ENCODE measurements at places on chromosomes 6 and 20.

- DNase-seq = peak; percentile 39
Observed at GRCh38 chr20:46994341-46994740, 99.7 kb downstream of the EYA2 start.

GRCh38 chr6:16493112-16493511 lies 254.7 kb downstream of the GMPR start:
- DNase-seq = no peak

- no peak for DNase-seq
Observed at GRCh38 chr6:44011350-44011920, 115.8 kb downstream of the MRPL14 start.

GRCh38 chr6:52503323-52503747 lies 73.5 kb downstream of the TRAM2 start:
- DNase-seq = no peak

DNA sequence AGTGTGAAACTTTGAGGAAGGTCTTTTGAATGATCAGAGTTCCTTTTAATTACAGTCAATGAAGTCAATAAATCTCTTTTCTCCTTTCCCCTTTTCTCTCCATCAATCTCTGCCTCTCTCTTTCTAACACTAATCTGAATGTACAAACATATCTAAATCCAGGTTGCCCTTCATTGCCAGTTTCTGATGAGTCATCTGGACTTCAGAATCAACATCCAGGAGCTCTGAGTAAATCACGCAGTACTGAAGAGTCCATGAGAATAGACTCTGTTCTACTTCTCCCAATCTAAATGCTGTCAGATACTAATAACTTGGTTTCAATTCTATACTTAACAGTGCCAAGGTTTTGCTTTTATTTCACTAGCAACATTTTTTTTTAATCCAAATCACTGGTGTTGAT lies 238.7 kb upstream of the THEMIS start:
- DNase-seq = no peak

- DNase-seq = peak; percentile 89
Observed at GRCh38 chr6:44072959-44073611, 54.2 kb downstream of the MRPL14 start.

- no peak for DNase-seq
Observed at GRCh38 chr6:18603361-18603760, 216.2 kb downstream of the RNF144B start.

GRCh38 chr6:168282985-168283685 lies 36.4 kb downstream of the DACT2 start:
- DNase-seq = no peak

DNA sequence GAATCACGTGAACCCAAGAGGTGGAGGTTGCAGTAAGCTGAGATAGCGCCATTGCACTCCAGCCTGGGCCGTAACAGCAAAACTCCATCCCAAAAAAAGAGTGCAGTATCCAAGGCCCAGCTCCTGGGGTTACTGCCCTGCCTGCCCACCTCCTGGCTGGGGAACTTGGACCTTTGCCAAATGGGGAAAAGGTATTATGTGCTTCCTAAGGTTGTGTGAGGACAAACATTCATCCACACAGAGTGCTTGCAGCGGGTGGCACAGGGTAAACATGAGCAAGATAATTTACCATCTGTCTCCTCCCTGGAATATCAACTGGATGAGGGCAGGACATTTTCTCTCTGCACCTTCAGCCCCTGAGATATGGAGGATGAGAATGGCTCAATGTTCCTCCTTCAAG lies 94.9 kb upstream of the POPDC3 start:
- DNase-seq = no peak

GRCh38 chr6:127484212-127484863 lies 25.1 kb upstream of the KIAA0408 start:
- DNase-seq = no peak

- no peak for DNase-seq
Observed at GRCh38 chr6:70196531-70196930, 106.4 kb downstream of the COL9A1 start.

- no peak for DNase-seq
Observed at GRCh38 chr6:160388922-160389321, 40.7 kb downstream of the SLC22A3 start.

DNA sequence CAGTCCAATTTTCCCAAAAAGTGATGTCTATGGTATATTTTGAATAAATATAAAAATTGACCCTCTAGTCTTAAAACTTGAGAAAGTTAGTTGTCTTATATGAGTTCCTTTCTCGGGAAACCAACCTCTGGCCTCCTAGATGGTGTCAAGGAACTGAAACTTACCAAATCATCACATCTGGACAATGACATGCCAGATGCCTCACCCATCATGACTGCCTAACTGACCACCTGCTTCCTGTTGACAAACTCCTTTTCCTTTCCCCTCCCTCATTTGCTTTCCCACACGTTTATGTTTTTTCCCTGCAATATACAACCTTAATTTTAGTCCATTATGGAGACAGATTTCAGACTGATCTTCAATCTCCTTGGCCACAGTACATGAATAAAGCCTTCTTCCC lies 731.0 kb downstream of the EPHA7 start:
- DNase-seq = no peak

DNA sequence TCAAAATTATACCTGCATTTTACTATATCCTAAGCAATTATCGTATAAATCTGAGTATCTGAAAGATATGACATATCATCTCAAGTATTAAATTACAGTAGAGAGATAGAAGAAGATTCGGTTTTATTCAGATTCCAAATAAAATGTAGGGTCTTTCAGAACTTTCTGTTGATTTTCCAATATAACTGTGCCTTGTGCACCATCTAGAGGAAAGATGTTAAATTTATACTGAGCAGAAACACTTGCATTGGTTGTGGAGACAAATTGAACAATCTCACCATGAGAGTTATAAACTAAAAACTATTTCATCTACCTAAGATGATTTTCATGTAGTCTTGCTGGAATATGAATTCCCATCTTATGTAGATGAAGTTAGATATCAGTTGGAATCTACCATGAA lies 26.8 kb upstream of the HSF2 start:
- DNase-seq = no peak

DNA sequence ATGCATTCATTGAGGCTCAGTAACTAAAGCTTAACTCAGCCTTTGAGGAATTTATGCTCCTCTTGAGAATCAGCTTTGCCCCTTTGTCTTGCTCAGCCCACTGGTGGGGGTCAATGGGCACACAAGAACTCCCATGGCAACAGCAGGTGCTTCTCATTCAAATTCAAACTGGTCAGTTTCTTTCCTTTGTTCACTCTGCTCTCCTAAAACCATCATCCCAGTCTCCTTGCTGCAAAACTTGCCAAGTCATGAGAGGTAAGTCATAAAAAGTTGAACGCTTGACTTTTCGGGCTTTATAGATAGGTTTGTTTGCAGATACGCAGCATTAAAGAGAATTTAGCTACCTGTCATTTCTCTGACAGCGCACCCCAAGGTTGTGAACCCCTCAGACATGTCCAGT lies 146.8 kb downstream of the TFAP2A start:
- no peak for DNase-seq

- no peak for DNase-seq
Observed at GRCh38 chr6:149065658-149066556, 251.6 kb upstream of the TAB2 start.

DNA sequence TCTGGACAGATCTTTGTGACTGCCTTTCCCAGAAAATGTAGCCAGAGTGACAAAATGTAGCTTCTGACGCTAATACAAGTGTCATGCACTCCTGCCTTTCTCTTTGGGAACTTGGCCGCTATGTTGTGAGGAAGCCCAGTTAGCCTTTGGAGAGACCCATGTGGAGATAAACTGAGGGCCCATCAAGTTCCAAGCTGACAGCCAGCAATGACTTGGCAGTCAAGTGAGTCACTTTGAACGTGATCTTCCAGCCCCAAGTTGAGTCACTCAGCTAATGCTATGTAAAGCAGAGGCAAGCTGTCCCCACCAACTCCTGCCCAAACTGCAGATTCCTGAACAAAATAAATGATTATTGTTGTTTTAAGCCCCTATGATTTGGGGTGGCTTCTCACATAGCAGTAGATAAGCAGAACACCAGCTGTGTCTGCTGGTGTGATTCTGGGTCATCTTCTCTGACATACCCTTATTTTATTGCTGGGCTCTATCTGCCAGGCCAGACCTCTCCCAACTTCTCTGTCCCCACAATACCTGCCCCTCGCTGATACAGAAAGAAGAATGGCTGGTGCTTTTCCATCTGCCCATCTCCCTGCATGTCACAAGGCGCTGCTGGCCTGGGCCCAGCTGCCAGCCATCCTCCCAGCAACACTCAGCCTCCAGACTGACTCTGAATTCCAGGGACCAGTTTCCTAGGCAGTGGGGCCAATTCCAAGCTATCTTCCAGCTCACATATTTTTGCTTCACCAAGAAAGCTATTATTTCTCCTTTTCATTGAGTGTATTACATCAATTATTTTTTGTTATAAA lies 274.8 kb downstream of the LRFN2 start:
- no peak for DNase-seq

DNA sequence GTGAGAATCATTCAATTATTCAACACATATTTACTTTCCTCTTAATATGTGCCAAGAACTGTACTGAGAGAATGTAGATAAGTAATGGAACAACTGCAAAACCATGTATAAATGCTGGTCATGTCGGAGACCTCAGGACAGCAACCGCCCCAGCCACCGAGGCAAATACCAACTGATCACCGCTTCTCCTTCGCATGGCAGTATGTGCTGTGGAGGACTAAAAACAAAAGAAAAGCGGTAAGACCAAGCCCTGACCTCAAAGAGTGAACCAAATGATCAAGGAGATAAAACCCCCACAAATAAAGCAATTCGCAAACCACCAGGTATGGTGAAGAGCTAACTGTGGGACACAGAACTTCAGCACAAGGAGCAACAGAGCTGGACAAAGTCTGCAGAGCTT lies 104.3 kb downstream of the TRERF1 start:
- DNase-seq = no peak

- DNase-seq = no peak
Observed at GRCh38 chr20:50679753-50680104, 11.6 kb downstream of the RIPOR3 start.

DNA sequence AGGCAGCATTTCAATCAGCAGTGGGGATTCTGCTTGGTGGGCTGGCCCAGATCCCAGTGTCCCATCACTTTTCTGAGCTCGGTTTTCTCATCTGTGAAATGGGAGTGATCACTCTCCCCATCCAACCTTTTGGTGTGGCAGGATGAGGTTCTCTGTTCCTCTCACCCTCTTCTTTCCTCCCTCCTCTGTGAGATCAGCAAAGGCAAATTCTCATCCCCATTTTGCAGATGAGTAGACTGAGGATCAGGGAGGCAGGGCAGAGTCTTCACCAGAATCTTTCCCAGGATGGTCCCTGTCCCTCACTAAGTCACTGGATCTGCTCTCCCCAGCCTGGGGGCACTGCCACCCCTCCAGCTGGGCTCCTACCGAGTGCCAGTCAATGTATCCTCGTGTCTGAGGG lies 60.6 kb upstream of the SLC32A1 start:
- no peak for DNase-seq

- no peak for DNase-seq
Observed at GRCh38 chr6:2680264-2680922, 70.3 kb downstream of the MYLK4 start.

- DNase-seq = no peak
Observed at GRCh38 chr20:33005908-33006775, 1.4 kb upstream of the BPIFB2 start.

DNA sequence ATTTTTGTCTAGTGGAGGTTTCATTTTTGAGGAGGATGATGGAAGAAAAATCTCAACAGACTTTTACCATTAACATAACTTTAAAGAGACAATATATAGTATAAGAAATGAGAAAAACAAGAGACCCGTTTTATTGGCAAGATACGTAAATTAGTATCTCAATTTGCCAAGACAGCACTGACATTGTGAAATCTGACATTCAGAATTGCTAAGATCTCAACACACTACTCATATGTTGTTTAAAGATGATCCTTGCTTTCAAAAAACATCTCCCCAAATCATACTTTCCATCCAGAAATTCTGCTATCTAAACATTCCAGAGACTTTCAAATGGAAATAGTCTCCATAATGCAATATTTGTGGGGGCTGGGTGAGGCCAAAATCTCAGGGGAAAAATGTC lies 220.9 kb upstream of the CEP162 start:
- DNase-seq = no peak

- no peak for DNase-seq
Observed at GRCh38 chr20:41352666-41353065, 12.0 kb downstream of the LPIN3 start.

GRCh38 chr6:134394905-134395304 lies 77.0 kb upstream of the SGK1 start:
- DNase-seq = no peak

- DNase-seq = no peak
Observed at GRCh38 chr20:57870597-57871236, 160.9 kb upstream of the PMEPA1 start.

- DNase-seq = no peak
Observed at GRCh38 chr6:44621846-44622245, 234.3 kb downstream of the CDC5L start.

- no peak for DNase-seq
Observed at GRCh38 chr20:46129955-46130481, 11.9 kb downstream of the CD40 start.

- DNase-seq = no peak
Observed at GRCh38 chr6:127854009-127854408, 46.8 kb downstream of the THEMIS start.

- no peak for DNase-seq
Observed at GRCh38 chr20:53048387-53048786, 76.2 kb downstream of the TSHZ2 start.

DNA sequence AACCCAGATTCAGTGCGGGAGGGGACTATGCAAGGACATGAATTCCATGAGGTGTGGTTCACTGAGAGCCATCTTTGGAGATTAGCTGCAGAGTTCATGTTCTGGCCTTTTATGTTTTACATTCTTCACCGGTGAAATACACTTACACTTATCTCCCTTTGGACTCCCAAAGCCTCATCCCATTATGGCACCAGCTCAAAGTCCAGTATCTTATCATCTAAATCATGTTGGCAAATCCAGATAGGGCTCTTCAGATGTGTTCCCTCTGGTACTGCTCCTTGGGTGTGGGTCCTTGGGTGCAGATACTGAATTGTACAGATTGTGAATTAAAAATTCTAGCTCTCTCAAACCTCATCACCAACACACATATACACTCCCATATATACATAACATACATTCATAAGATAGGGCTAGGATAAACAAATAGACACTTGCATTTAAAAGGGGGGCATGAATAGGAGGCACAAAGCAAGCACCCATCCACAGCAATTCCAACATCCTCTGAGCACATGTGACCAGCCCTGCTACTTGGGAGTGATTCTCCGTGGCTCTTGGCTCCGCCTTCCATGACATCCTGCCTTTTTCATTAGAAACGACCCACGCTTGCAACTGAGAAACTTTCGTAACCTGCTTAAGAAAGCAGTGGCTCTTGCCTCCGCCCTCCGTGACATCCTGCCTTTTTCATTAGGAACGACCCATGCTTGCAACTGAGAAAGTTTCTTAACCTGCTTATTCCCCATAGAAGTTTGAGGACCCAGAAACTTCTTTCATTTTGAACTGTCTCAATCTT lies 53.6 kb upstream of the LRRC1 start:
- DNase-seq = peak; percentile 27

GRCh38 chr6:107108201-107108890 lies 7.0 kb downstream of the BEND3 start:
- DNase-seq = no peak
